Astrocyte of the spinal cord (primary cell): ENCODE measurements at places on chromosomes 7 and 10.

GRCh38 chr7:37107047-37107750 lies 341.5 kb downstream of the ELMO1 start:
- no peak for DNase-seq

DNA sequence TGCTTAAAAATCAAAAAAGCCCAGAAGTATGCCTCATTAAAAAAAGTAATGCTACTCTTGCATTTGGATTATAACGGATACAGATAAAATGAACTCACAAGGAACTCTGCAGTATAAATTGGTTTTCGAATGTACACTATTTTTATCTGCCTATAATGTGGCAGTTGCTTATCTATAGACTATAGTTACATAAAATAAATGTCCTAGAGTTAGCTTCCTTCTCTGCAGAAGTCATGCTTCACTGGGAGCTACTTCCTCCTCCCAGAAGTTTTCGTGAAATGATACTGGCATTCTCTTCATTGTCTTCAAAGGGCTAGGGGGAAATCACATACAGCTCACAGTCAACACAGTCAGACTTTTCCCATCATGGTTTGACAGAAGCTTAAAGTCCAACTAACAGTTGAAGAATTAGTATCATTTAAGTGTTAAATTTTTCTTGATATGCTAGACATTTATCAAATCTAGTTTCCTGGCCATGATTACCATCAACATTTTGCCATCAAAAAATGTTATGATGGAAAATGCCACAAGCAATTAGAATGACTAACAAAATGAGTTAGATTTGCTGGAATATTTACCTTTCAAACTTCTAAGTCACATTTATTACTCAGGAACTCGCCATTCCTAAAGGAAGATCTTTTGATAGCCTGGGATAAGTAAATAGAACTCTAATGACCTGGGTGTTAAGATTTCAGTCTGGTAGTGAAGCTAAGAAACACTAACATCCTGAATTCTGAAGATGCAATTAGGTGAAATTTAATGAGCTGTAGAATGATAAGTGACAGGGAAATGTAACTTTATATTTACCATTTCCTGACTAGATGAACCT lies 87.3 kb upstream of the TRIL start:
- no peak for DNase-seq

- peak; percentile 6 for DNase-seq
Observed at GRCh38 chr10:83545901-83546391, 593.4 kb upstream of the GHITM start.

DNA sequence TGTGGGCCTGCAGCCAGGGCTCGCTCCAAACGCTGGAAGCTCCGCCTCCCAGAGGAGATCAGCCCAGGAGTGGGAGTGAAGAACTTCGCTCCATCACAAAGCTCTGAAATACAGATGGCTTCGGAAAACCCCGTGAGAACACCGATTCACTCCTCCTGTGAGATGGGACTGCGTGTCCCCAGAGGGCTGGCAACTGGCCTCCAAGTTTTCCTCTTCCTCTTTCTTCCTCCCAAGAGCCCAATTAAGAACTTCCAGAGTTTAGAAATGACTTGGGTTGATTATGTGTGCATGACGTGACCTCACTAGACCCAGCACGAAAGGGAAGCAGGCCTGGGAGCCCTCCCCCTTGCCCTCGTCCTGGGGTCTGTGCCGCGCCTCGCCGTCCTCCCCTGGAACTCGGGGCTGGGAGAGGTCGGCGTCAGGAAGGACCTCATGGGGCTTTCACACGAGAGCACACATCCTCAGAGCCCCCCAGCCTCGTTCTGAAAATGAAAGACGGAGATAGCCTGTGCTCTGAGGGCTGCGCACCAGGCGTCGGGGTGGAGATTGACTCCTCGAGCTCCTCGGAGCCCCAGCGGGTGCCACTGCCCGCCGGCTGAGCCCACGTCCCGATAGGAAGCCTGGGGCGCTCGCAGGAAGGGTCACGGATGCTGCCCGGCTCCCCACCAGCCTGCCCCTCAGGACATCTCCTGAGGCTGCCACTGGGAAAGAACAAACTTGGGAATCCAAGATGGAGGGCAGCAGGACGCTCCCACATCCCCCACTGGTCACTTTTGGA lies 37.8 kb downstream of the PTPRN2 start:
- DNase-seq = peak; percentile 2

- no peak for DNase-seq
Observed at GRCh38 chr7:37398403-37398802, 50.3 kb downstream of the ELMO1 start.

GRCh38 chr7:375321-375831 lies 85.4 kb downstream of the FOXL3 start:
- DNase-seq = no peak

DNA sequence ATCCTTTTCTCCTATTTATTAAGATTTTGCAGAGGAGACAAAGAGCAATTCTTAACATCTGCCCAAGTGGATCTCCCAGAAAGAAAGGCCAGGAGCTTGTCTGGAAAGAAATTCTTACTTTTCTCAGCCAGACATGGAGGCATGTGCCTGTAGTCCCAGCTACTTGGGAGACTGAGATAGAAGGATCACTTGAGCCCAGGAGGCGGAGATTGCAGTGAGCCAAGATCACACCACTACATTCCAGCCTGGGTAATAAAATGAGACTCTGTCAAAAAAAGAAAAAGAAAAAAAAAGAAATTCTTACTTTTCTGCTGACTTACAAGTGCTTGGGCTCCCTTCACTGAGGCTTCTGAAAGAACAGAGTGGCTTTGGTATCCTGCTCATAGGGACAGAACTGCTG lies 2.4 kb upstream of the CYP3A43 start:
- no peak for DNase-seq

- no peak for DNase-seq
Observed at GRCh38 chr7:47556511-47557180, 25.3 kb downstream of the TNS3 start.

DNA sequence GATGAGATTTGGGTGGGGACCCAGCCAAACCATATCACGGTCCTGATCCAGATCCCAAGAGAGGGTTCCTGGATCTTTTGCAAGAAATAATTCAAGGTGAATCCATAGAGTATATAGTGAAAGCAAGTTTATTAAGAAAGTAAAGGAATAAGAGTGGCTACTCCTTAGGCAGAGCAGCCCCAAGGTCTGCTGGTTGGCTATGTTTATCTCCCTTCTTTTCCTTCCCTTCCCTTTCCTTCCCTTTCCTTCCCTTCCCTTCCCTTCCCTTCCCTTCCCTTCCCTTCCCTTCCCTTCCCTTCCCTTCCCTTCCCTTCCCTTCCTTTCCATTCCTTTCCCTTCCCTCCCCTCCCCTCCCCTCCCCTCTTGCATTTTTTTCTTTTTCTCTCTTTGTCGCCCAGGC lies 35.2 kb downstream of the OTUD1 start:
- DNase-seq = no peak

GRCh38 chr10:61623161-61623560 lies 39.6 kb upstream of the CABCOCO1 start:
- DNase-seq = peak; percentile 17

GRCh38 chr7:130095812-130096211 lies 25.5 kb downstream of the KLHDC10 start:
- DNase-seq = no peak

DNA sequence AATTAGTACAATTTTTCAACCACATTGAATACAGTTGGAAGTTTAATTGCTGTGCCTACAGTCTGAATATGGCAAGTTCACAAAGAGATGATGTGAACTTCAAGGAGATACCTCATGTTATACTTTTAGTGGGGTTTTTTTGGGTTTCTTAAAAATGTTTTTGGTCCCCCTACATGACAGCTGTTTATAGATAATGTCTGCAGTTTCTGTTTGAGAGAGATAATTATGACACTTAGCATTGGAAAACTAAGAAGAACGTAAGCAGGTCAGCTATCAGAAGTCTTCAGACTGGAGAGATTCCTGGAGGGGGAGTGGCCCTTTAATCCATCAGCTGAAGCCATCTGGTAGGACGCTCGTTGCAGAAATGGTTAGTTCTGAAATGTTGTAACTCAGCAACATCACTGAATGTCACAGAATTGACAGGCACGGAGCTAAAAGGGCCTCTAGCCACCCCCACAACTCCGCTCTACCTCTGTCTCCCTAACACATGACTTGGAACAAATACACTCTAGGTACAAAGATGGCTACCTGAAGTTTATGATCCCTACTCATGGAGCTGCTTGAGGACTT lies 29.0 kb downstream of the TIMM23 start:
- no peak for DNase-seq

GRCh38 chr7:157601530-157601929 lies 264.7 kb downstream of the DNAJB6 start:
- no peak for DNase-seq

DNA sequence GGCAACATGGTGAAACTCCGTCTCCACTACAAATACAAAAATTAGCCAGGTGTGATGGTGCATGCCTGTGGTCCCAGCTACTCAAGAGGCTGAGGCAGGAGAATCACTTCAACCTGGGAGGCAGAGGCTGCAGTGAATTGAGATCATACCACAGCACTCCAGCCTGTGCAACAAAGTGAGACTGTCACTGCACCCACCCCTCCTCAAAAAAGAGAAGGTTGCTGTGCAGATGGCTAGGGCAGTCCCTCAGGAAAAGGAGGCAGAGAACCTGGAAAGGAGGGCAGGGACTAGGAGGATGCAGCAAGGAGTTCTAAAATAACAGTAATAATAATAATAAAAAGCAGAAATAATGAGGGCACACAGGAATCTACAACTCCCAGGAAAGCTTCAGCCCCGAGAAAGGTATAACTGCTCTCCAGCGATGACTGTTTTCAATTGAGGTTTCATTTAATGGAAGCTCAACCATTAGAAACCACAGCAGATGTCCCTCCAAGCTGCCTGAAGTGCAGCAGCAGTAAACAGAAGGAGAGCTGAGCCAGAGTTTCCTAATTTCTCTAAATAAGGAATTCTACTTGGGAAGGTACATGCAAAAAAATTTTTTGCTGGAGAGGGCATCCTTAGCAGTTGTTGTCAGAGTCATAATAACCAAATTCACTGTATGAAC lies 326.5 kb downstream of the GATA3 start:
- no peak for DNase-seq

DNA sequence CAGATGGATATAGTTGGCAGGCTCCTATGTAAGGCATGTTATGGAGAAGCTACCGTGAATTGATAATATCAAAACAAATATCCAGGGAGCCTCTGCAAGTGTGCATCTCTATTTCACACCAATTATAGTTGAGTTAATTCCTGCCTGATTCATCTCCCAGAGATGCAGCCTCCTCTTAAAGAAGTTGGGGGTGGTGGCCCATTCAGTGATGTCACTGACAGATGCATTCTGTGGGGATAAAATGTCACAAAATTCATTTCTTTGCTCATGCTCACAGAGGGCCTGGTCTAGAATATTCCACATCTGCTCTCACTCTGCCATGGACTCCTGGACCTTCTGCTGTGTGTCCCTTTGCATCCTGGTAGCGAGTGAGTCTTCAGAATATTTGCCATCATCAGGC lies 189.1 kb upstream of the PRSS1 start:
- DNase-seq = no peak

GRCh38 chr7:47357863-47358262 lies 224.0 kb downstream of the TNS3 start:
- DNase-seq = no peak

- DNase-seq = no peak
Observed at GRCh38 chr10:64699244-64699643, 1178.0 kb downstream of the REEP3 start.

DNA sequence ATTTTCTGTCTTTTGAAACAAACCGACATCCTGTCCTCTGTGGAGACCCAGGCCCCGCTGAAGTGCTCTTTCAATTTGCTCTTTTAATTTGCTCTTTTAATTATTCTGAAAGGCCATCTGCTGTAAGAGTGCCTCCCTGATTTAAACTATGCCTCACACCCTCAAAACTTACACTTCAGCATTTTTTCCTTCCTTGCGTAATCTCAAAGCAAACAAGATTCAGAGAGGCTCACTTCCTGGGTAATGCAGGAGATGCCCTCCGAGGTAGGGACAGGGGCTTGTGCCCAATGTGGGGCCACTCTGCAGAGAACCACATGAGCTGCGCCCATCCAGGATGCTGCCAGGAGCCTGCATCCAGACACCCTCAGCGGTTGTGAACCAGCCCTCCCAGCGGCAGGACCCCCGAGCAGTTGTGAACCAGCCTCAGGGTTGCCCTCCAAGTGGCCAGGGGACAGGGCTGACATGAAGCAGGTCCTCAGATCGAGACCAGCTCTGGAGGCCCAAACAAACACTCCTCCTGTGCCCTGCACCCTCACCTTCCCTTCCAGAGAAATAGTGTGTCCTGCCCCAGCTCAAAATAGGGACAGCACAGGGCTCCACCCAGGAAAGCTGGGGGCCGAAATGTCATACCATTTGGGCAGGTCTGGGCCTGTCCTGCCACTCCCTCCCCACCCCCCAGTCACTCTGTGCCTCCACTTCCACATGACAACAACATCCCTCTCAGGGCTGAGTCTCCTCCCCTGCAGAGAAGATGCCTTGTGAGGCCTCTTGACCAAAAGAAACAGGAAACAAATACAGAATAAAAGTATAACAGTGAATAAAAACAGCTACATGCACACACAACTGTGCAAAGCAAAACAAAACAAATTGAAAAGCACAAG lies 190.4 kb downstream of the PTPRN2 start:
- DNase-seq = no peak

- no peak for DNase-seq
Observed at GRCh38 chr10:77189520-77189919, 448.1 kb downstream of the KCNMA1 start.

DNA sequence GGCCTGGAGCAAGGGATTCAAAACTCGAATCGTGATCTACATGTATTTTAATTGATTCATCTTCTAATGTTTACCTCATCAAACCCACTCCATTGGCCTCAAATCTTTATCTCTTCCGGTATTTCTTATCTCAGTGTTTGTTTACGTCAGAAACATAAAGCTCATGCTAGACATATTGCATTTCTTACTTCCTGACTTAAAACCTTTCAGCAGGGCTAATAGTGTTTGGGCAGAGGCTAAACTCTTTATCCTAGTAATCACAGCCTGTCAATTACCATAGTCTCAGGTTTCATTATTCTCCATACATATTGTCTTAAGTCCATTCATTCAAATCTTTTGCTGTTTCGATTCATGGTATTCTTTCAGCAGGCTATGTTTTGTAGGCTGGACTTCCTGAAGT lies 81.3 kb upstream of the AGR3 start:
- no peak for DNase-seq

DNA sequence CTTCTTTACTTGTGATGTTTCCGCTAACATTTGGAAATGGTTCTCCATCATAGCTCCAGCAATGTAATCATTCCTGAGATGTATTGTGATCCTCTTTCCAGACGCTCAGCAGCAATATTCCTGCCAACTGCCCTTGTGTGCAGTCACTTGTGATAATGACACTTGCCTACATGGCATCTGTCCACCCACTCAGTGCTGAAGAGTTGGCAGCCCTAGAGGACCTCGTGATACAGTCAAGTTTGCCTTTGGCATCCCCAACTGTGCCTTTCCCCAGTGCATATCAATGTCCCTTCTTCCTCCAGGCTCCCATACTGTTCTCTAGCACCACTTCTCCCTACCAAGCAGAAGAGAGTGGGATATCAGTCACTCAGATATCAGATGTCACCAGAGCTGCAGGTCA lies 64.9 kb downstream of the MYOF start:
- no peak for DNase-seq

DNA sequence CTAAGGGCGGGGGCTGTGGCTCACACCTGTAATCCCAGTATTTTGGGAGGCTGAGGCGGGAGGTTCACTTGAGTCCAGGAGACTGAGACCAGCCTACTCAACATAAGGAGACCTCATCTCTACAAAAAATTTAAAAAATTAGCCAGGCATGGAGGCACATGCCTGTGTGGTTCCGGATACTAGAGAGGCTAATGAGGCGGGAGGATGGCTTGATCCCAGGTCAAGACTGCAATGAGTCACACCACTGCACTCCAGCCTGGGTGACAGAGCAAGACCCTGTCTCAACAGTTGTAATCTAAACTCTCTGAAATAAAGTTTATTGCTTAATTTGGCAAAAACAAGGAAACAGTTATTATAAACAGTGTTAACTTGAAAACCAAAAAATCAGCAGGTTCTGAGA lies 123.3 kb downstream of the USP6NL start:
- peak; percentile 10 for DNase-seq
